ENCODE measurements at places on chromosomes 16 and 17. TPM values are rescaled to one million over a fixed set of nuclear protein-coding genes. Genes with fewer than 3 reads are reported as not detected.

DNA sequence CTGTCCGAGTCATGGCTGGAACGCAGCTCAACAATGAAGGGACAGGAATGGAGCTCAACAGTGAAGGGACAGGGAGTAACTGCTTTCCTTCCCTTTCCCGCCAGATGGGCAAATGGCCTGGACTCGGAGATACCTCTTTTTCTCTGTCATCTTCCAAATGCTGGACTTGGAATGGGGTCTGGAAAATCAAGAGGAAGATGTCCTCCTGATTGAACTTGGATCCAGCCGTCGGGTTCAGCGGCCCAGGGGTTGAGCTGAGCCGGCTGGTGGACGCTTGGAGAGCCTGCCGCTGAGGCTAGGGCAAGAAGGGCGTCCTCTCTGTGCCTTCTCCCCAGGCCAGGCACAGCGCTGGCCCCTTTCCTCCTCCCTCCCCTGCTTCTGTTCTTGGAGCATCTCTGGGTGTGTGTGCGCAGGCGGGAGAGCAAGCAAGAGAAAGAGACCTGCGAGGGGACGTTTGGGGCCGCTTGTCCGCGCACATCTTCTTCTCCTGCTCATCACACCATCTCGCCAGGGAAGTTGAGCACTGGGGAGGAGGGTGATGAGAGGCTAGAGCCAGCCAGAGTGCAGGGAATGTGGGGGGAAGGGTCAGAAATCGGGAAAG lies 6.6 kb downstream of the NEUROD2 start:
- DNase-seq = no peak

DNA sequence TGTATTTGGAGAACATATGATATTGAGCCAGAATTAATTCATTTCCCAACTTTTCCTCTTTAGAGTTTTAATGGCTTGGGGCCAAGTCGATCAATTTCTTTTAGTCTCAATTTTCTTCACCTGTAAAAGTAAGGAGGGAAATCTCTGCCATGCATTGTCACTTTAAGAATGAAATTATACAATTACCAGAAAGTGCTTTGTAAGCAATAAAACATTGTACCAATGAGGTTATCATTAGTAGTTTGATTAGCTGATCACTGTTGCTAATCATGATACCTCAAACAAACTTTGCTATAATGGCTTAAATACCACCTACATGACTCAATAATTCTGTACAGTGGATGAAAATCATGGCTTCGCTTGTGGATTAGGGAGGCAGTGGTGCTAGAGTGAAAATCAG lies 1525.8 kb upstream of the GOT2 start:
- DNase-seq = no peak

The USP10 gene
- total RNA-seq = 148 TPM

The HGS gene
- 107 TPM for total RNA-seq
